Sciatic nerve (tissue), 2 donors: ENCODE measurements at places on chromosomes 13 and 19. TPM values are rescaled to one million over a fixed set of nuclear protein-coding genes. Genes with fewer than 3 reads are reported as not detected.

The ZNF497 gene
- total RNA-seq: 2.0 TPM

The CEACAM6 gene
- total RNA-seq: 1.1 TPM

The SBK3 gene
- 0.53 TPM for total RNA-seq

The SRRM5 gene
- 0.58 TPM for total RNA-seq

The FUT2 gene
- total RNA-seq: not detected

The EDDM13 gene
- total RNA-seq: not detected

The CCDC122 gene
- total RNA-seq: 5.2 TPM

The TNFSF11 gene
- total RNA-seq: not detected

The SCEL gene
- 0.09 TPM for total RNA-seq

The FAM216B gene
- total RNA-seq: not detected

The GPR183 gene
- 19.5 TPM for total RNA-seq

The TEX29 gene
- total RNA-seq: 1.6 TPM

The FUT1 gene
- 3.6 TPM for total RNA-seq

The GAMT gene
- 48.1 TPM for total RNA-seq

The KLK7 gene
- 5.5 TPM for total RNA-seq

The TMEM190 gene
- not detected for total RNA-seq

The ZNF835 gene
- 5.1 TPM for total RNA-seq

The STAP2 gene
- total RNA-seq: 3.7 TPM

The LHFPL6 gene
- 146 TPM for total RNA-seq

The GPR12 gene
- 0.53 TPM for total RNA-seq

The GDF15 gene
- 8.3 TPM for total RNA-seq

The ZNF160 gene
- total RNA-seq: 48.1 TPM

The SNRPD2 gene
- 209 TPM for total RNA-seq

The CEACAM4 gene
- 1.9 TPM for total RNA-seq

The DHPS gene
- 77.1 TPM for total RNA-seq

The OR7C1 gene
- total RNA-seq: 0.04 TPM

The RASAL3 gene
- total RNA-seq: 6.1 TPM

The DCLK1 gene
- 55.5 TPM for total RNA-seq
